Activated naive CD4-positive, alpha-beta T cell (primary cell): ENCODE measurements at places on chromosomes 6 and 20.

- no peak for DNase-seq
Measured at GRCh38 chr6:44489910-44490604, 102.6 kb downstream of the CDC5L start.

DNA sequence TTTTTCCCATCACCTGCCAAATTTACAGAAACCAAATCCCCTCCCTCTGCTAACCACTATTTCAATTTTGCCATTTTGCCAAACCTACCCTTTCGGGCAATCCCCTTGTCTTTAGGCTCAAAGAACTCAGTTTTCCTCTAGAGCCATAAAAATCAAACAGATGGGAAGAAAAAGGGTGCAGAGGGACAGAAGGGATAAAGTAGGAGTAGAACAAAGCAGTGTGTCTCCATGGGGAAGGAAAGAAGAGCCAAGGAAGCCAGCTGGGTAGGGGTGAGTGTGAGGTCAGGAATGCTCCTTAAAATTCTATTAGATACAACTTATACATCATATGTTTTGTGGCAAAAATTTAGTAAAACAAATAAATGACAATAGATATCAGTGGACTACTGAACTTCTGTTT lies 316.5 kb downstream of the BTBD9 start:
- no peak for DNase-seq

DNA sequence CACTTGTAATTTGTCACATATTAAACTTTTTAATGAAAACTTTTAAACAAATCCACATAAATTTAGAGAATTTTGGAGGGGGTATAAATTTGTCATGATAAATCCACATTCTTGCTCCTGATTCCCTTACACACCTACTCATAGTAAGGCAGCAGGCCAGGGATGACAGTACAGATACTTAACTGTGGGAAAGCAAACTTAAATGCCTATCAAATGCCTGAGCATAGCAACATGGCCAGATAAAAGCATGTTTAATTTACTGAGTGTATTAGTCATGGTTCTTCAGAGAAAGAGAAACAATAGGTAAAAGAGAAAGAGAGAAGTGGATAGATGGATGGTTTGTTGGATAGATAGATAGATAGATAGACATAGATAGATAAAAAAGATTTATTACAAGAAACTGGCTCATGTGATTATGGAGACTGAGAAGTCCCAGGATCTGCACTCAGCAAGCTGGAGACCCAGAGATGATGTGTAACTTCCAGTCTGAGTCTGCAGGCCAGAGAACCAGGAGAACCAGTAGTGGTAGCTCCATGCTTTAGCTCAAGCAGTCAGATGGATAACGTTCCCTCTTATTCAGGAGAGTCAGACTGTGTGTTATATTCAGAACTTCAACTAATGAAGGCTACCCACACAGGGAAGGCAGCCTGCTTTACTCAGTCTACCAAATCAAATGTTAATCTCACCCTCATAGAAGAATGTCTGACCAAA lies 15.9 kb upstream of the ADGRF1 start:
- no peak for DNase-seq

DNA sequence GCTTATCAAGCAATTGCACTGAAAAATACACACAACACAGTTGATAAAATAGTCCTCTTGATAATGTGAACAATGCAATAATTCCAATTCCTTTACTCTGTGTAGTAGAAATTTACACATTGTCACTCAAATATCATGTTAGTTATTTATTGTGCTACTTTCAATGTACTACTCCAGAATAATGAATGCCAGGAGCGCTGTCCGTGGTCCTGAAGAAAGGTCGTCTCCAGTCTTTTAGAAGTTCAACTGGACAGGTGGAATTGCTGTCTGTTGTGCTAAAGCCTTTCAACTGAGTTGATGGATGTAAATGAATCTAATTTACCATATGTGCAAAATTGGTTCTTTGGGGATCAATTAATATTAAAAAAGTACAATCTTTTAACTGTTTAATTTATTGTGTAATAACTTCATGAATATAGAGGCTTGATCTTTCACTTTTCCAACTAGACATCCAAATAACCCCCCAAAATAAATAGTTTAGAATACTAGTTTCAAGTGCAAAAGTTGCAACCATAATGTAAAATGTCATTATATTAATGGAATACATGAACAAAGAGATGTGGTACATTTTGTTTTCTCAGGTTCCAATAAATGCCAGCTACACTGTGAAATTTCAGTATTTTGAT lies 3.2 kb downstream of the GRIK2 start:
- DNase-seq: no peak

DNA sequence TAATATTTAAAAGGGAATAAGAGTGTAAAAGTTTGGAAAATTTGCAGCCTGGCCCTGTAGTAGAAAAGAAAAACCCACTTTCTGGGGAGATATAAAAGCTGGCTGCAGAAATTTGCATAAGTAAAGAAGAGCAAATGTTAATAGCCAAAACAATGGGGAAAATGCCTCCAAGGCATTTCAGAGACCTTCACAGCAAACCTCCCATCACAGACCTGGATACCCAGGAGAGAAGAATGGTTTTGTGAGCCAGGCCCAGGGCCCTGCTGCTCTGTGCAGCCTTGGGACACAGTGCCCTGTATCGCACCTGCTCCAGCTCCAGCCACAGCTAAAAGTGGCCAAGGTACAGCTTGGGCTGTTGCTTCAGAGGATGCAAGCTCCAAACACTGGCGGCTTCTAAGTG lies 113.8 kb downstream of the BTBD9 start:
- DNase-seq: no peak

GRCh38 chr6:125132058-125132457 lies 21.5 kb upstream of the TPD52L1 start:
- DNase-seq: no peak

DNA sequence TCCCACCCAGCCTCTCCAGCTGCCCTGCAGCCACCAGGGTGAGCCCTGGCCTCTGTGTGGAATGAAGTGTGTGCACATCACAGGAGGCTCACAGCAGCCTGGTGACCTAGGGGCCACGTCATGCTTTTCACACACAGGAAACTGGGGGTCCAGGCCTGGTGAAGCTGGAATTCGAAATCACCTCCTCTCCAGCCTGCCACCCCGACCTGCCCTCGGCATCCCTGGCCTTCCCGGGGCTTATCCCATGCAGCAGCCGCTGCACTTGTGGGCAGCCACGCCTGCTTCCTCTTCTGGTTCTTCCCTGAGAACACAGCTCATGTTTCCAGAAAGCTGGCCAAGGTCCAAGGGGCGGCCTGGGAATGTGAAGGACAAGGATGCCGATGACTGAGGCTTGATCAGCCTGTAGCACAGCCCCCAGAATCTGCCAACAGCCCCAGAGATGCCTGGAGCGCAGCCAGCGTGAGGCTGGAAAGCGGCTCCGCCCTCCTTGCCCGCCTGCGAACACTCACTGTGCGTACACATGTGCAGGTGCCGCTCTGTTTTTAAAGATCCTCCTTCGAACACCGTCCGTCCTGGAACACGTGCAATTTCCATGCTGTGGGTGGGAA lies 4.2 kb upstream of the NTSR1 start:
- DNase-seq: no peak

DNA sequence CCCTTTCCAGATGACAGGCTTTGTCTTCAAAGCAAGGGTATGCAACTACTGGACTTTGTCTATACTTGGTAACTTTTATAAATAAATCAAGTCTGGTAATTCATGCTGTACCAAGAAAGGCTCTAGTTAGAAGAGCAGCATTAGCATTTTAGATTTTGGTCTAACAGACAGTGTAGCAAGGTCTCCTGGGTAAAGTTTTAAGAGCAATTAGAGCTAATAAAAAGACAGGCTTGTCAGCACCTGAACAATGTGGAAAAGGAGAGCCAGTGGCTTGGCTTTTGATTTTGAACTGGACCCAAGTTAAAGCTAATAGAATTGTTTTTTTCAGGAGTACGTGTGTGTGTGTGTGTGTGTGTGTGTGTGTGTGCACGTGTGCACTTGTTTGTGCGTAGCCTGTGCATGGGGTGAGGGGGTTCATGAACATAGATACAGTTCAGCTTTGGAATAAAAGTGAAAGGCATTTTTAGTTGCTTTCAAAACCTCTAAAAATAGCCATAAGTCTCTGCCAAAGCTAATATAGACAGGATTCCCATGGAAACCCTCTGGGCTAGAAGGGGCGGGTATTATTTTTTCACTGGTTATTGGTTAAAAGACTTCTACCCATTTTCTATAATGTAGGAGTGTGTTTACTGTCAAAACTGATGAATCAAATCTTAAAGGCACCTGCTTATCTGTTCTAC lies 138.4 kb downstream of the KCNQ5 start:
- DNase-seq: no peak

GRCh38 chr6:168132531-168133167 lies 53.6 kb upstream of the FRMD1 start:
- DNase-seq: no peak

GRCh38 chr20:16481977-16482376 lies 91.3 kb downstream of the KIF16B start:
- no peak for DNase-seq

GRCh38 chr20:48638546-48638945 lies 189.3 kb downstream of the PREX1 start:
- DNase-seq: no peak

GRCh38 chr20:37911838-37912281 lies 8.9 kb downstream of the VSTM2L start:
- no peak for DNase-seq

- no peak for DNase-seq
Measured at GRCh38 chr6:24536466-24536865, 41.7 kb downstream of the ALDH5A1 start.

- no peak for DNase-seq
Measured at GRCh38 chr6:75619230-75619899, 17.7 kb downstream of the SENP6 start.

DNA sequence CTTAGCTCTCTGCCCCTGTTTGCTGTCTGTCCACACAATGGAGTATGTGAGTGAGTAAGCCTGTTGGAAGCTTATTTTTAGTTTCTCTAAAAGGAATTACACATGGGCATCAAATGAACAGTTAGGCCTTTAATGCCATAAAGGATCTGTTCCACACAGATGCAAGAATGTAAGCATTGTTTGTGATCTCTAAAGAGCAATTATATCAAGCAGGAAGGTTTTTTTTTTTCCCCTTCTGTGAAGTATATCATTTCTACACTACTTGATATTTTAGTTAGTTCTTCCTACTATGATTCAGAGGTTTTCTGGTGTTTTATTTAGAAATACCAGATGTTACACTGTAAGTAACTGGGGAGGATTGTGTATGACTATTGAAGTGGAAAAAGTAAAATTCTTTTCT lies 627.5 kb downstream of the COL12A1 start:
- no peak for DNase-seq

GRCh38 chr6:143335865-143336264 lies 114.6 kb downstream of the ADAT2 start:
- DNase-seq: no peak

GRCh38 chr6:5318617-5319272 lies 57.4 kb downstream of the FARS2 start:
- no peak for DNase-seq

DNA sequence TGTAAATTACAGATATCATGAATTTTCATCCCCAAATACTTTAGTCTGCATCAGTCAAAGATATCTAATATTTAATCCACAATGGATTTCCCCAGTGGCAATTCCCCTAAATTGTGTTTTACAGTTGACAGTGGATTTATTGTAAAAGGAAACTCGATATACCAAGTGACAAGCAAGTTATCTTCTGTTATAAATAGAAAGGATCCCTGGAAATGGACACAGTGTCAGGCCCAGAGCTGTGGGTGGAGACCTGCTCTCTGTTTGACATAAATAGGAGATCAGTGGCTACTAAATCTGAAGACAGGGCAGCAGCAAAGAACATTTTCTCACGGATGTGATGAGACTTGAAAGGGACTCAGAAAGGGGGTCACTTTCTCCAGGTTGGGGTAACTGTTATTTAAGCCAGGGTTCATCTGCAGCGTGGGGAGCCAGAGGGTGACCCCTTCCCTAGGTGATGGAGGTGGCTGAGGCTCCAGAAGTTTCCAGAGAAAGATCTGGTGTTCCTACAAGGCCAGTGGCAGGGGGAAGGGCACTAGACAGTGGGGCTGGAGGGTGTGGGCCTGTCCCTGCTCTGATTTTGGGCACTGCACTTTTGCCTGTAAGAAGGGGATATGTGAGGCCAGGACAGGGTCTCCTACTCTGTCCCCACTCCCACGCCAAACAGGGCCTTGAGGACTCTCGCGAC lies 12.3 kb upstream of the FAM110A start:
- no peak for DNase-seq

DNA sequence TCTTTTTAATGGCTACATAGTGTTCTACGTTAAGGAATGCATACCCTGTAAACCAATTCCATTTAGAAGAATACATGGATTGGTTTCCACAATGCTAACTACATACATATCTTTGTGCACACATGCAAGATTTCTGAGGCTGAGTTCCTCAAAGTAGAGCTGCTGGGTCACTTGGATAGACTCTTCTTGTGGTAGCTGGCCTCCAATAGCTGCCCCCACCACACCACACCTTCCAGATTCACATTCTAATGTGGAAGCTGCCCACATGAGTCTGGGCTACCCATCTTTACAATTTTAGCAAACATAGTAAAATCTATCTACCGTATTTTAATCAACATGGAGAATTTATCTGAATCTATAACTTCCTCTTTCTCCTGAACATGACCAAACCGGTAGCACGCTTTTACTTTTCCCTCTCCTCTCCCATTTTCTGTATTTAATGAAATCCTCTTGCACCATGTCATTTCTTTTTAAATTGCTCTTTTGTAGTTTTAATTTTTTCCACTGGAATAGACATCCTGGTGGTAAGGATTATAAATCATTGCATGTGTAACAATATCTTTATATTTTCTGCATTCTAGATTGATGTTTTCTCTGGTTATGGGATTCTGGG lies 74.7 kb upstream of the CITED2 start:
- no peak for DNase-seq

GRCh38 chr6:10363911-10364310 lies 51.0 kb downstream of the TFAP2A start:
- no peak for DNase-seq

DNA sequence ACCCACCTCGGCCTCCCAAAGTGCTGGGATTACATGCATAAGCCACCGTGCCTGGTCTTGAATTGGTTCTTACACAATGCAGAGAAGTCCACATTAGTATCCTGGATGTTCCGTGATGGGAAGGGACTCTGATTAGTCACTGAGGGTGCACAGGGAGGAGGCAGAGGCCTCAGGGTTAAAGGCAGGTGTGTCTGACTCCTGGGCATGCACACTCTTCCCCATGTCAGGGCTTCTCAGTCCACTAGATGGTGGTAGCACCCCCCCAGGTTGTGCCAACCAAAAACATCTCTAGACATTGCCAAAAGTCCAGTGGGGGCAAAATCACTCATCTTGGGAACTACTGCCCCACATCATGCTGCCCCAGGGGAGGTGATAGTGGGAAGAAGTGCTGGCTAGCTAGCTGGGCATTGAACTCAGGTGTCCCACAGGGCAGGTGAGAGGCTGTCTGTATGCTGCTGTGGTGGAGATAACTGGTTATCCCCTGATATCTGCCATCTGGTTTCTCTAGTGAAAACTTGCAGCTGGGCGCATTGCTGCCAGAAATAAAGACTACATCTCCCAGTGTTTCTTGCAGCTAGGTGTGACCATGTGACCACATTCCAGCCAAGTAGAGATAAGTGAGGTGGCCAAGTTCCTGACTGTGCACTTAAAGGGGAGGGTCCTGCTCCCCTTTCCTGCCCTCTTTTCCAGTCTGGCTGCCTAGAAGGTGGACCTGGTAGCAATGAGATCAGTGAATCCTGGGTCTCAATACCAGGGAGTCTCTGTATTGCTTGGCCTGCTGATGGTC lies 8.4 kb upstream of the NSFL1C start:
- no peak for DNase-seq
